ENCODE measurements at places on chromosomes 2 and 18.

DNA sequence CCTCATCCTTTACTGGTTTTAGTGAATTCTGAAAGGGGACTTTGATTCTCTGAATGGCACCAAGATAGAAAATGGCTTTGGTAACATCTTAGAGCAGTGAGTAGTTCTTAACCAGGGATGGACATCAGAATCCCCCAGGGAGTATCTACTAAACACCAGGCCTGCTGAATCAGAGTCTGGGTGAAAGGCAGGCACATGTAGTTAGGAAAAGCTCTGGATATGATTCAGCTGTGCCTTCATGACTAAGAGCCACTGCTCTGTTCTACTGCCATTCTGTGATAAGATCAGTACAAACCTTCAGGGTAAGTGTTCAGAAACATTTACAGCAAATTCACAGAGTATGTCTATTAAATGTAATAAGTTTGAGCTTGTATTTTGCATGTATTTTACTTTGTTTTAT is 46.2 kb upstream of the B3GNT2 start:
- DNase-seq, result no peak

DNA sequence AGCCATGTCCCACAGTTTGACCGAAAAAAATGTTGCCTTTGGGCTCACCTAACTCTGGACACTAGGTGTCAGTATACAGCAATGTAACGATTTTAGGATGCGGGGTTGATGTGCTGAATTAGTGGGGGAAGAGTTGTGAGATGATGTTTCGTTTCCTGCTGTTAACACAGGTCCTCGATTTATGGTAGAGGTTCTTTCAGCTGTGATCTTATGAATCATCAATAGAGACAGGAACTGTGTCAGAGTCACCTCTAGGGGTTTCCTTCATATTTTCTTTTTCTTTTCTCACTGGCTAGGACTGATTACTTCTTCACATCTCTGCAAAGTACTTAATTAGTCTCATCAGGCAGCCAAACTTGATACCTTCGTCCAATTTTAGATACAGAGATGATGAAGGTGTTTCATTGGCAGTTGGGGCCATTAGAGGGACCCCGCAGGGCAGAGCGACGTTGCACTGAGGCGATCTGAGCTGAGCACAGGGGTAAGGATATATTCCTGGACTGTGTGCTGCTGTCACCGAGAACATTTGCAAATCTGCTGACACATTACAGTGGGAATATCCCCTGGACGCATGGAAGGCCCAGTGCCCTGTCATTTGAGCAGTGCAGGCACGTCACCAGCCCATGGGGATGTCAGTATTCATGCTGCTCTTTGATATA is 10.2 kb upstream of the MMADHC start:
- DNase-seq, result peak; percentile 20

DNA sequence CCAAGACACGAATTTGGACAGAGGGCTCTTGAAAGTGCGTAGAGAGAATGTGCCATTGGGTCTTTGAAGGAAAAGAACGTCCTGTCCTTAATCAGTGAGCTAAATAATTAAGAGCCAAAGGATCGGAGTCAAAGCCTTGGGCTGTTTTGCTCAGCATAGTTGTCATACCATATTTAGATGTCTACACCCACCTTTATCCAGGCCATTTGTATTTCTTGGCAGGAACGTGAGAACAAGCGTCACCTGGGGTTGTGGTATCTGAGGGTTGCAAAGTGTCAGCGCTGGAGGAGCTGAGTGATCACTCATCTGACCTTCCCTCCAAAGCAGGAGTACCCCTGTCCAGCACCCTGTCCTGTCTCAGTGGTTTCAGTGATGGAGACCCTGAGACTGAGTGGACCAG is 4.5 kb downstream of the LPIN1 start:
- DNase-seq, result no peak

GRCh38 chr2:231470246-231470900 is 6.1 kb upstream of the NCL start:
- no peak for DNase-seq

DNA sequence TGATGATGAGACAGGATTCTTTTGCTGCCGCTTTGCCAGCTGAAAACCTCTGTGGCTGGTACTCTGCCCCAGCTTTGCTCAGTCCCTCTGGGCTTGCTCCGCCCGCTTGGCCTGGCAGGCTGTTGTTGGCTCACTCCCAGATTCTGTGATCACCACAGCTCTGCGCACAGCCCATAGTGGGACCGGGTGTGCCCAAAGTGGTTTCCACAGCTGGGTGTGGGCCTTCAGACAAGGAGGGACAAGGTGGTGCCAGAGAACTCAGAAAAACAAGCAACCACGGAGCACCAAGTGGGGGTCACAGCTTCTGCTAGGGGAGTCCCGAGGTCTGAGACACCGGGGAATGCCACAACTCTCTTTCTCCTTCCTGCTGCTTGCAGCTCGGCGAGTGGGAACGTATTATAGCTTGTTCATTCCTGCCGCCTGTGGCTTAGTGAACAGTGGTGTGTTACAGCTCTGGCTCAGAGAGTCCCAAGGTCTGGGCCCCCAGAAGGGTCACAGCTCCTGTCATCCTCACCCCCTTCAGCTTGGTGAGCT is 9.2 kb upstream of the KYNU start:
- DNase-seq, result no peak

- DNase-seq, result no peak
These were observed 196.8 kb downstream of the MCFD2 start for GRCh38 chr2:46718784-46719183.

- DNase-seq, result no peak
These were observed 19.9 kb upstream of the FAM98A start for GRCh38 chr2:33619028-33619427.

DNA sequence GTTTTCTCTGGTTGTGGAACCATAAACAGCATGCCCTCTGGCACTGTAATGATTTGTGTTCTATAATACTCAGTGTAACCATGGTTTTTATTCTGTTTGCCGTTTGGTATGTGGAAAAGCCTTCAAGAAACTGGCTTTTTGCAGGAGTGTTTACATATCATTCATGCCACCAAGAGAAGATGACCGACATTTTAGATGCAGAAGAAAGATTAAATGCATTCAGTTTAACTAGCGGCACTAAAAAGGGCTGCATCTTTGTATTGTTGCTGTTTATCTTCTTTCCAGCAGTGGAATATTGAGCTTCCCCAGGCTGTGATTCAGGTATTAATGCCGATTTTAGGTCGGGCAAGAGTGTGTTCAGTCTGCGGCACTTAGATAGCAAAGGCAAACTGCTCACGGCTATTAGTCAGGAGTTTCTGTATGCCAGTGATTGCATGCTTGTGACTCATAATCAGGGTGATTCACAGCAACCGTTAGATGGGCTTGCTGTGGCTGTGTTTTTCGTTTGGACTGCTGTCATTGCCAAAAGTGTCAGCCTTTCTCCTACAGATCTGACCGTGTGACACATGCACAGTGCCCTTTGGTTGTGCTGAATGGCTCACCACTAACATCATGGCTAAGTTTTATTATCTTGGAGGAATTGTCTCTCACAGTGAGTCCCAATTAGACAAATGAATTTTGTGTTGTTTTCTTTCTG is 479.7 kb downstream of the PARD3B start:
- no peak for DNase-seq

DNA sequence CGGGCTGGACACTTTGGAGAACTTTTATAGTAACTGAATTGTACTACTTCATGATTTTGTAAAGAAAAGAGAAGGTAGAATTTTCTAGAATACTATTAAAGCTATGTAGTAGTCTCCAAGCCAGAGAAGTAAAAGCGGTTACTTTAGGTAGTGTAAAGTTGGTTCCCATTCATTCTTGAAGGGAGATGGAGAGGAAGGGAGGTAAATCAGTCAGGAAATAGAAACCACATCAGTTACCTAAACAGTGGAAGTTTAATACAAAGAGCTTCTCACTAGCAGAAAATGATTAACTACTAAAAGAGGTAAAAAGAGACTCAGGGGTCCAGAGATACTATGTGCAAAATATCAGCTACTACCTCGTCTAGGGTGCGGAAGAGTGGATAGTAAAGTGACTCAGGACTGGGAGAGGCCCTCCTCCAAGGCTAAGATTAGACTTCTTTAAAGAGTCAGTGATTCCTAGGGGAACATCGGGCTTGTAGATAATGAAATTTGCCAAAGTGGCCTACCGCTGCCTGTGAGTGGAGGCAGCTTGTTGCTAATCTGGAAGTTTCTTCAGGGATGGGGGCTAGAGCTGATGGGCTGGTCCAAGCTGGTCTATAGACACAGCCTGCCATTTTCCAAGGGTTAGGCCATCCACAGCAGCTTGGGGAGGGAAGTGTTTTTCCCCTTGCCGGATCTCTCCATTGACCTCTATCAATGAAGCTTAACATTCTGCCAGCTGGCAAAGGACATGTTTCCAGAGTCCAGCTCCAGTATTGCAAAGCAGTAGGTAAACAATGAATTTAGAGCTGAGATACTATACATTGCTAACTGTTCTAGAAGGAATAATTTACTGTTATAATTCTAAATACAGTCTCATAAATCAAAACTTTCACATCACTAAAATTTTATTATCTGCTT is 246.4 kb upstream of the BOD1L2 start:
- no peak for DNase-seq

- DNase-seq, result no peak
These were observed 162.3 kb downstream of the RTN4 start for GRCh38 chr2:54887850-54888545.

DNA sequence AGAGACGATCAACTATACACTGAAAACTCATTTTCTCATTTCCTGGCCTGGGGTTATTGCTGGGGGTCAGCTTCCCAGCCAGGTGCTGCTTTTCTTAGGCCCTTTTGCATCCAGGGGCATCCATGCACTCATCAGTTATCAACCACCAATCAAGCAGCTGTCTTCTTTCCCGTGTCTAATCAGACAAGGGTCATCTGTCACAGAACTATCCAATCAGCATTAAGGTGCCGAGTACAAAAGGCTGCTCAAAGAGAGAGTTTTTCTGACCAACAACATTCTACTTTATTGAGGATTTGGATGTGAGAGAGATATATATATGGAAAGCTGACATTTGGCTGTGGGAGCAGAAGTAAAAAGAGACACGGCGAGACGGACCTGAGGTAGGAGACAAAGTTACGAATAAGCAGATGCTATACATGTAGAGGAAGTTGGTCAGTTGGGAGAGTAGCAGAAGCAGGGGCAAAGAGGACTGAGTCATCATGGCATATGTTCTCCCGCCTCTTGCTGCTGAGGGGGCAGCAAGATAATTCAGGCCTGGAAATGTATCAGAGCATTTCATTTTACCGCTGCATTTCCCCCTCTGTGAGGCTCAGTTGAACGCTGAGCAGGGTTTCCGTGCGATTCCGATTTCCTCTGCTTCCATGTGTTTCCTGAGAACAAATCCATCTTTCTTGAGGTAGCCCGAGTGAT is 129.3 kb downstream of the NUP35 start:
- DNase-seq, result no peak

GRCh38 chr2:154978710-154979109 is 280.2 kb downstream of the KCNJ3 start:
- no peak for DNase-seq

- DNase-seq, result no peak
These were observed 871 bp upstream of the DUSP28 start for GRCh38 chr2:240559286-240559685.

DNA sequence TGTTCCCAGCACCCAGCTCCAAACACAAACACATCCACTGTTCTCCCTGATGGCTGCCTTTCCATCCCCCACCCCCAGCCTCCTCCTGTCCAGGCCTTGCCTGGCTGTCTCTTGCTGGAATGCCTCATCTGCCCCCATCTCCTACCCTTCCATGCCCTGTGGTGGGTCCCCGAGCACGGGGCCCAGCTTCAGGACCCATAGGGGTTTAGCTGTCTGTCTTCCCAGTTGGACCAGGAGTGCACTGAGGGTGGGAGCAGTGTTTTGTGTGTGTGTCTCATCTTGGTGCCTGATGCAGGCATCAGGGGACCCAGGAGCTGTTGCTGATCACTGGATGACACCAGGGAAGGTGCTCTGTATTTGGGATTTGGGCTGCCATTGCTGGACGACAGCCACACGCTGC is 34.5 kb downstream of the GLI2 start:
- DNase-seq, result no peak

DNA sequence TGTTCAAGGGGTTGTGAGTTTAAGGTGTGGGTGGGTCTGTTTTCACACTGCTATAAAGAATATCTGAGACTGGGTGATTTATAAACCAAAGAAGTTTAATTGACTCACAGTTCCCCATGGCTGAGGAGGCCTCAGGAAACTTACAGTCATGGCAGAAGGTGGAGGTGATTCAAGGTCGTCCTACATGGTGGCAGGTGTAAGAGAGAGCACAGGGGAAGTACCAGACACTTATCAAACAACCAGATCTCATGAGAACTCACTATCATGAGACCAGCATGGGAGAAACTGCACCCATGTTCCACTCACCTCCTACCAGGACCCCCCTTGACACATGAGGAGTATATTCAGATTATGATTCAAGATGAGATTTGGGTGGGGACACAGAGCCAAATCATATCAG is 38.0 kb downstream of the RHBDD1 start:
- DNase-seq, result no peak

GRCh38 chr2:46296216-46296839 is 879 bp upstream of the EPAS1 start:
- DNase-seq, result no peak

DNA sequence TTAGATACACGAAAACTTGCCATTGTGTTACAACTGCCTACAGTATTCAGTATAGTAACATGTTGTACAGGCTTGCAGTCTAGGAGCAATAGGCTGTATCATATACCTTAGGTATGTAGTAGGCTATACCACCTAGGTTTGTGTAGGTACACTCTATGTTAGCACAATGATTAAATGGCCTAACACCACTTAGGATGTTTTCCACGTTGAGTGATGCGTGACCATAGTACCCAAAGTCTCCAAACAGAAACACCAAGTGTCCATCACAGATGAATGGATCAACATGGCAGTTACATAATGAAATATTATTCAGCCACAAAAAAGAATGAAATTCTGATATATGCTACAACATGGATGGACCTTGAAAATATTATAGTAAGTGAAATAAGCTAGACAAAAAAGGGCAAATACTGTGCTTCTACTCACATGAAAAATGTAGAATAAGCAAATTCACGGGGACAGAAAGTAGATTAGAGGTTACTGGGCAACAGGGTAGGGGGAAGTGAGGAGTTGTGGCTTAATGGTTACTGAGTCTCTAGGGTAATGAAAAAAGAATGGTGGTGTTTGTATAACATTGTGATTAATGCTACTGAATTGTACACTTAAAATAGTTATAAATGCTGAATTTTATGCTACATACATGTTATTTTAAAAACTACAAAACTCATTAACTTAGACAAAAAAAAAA is 62.6 kb downstream of the TMEM131 start:
- no peak for DNase-seq

Measured in T follicular helper cell (primary cell).